Activated gamma-delta T cell treated with anti-CD3 and anti-CD28 coated beads, Interleukin-2, amount 50 U/mL, for 16 hours (primary cell): ENCODE measurements at places on chromosomes 1 and 21.

GRCh38 chr1:221994939-221995338 is 253.1 kb upstream of the DUSP10 start:
- DNase-seq, result no peak

DNA sequence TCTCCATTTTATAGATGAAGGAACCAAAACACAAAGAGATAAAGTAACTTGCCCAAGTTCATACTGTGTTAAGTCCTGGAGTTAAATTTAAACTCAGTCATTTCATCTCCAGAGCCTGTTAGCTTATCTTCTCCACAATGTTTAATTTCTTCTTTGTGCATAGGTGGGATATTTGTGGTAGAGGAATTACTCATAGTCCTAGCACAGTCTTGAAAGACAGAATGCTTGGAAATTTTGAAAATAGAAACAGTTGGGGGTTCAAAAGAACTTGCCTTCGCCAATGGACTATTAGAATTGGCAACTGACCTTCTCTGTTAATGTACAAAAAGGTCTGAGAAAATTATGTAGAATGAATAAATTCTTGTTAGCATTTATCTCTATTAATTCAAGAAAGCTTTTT is 832.0 kb upstream of the PRMT6 start:
- no peak for DNase-seq

DNA sequence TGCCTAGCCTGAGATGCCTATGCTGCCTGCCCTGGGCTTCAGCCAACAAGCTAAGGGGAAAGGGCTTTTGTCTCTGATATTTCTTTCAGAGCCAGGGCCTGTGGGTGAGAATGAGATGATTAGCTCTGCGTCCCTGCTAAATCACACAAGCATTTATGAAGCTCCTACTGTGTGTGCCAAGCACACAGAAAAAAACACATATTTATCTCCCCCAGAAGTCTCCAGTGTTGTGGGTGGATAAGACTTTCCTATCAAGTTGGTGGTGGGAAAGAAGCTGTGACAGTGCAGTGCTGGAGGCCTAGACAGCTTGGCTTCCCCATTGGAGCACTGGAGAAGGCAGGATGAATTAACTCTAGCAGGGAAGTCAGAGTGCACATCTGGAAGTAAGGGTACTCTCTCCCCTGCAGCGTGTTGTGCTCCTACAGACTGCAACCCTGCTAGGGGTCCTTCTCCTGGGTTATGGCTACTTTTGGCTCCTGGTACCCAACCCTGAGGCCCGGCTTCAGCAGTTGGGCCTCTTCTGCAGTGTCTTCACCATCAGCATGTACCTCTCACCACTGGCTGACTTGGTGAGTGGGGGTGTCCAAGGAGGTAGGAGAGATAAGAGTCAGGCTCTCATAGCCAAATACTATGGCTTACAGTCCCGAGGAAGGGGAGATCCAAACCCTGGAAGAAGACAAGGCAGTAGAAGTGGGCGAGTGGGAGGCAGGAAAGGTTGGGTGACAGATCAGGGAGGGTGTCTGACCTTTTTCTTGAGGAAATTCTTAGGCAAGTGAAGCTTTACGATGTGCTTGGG is 1.7 kb downstream of the SLC50A1 start:
- no peak for DNase-seq

DNA sequence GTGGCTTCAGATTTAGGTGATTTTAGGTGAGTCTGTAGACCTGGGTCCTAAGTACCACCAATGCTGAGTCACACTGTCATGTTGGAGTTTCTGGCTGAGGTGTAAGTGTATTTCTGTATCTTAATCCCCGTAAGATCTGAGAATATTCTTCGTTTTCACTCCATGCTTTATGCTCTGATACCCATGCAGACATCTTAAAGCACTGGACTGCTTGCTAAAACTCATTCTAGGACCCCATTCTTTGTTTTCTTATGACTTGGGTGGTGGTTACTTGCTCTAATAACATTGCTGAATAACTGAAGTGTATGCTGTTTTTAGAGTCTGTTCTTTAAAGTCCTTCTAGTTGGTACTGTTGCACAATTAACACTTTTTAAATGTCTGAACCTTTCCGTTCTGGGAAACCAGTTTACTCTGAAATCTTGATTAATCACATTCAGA is 36.6 kb downstream of the CDC42 start:
- no peak for DNase-seq
